ENCODE measurements at places on chromosomes 5 and 9.
A peak's percentile ranks its signal among the peaks of the same experiment; 100 is the strongest.

DNA sequence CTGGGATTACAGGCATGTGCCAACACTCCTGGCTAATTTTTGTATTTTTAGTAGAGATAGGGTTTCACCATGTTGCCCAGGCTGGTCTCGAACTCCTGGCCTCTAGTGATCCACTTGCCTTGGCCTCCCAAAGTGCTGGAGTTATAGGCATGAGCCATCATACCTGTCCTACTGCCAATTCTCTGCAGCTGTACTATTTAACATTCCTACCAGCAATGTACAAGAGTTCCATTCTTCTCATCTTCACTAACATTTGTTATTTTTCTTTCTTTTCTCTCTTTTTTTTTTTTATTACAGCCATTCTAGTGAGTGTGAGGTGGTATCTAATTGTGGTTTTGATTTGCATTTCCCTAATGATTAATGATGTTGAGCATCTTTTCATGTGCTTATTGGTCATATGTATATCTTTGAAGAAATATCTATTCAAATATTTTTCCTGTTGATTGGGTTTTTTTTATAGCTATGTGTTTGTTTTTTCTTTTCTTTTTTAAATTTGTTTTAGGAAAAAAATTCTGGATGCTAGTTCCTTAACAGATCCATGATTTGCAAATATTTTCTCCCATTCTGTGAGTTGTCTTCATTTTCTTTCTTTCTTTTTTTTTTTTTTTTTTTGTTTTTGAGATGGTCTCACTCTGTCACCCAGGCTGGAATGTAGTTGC lies 17.4 kb downstream of the ANKHD1 start:
- no peak for DNase-seq

DNA sequence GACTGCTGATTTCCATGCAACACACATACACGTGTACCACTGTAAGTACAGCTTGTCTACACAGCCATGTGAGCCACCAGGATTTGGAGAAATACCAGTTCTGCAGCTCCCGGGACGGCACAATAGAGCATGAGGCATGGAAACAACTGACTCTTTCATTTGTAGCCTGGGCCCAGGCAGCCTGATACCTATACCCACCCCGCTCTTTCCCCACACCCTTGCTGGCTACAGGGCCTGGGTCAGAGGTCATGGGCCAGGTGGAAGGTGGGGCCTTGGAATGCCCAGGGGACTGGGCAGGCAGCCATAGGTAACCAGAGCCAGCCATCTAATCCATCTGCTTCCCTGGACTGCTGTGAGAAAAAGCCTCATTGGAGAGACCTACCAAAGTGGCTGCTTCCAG lies 39.0 kb upstream of the ZSWIM6 start:
- no peak for DNase-seq

DNA sequence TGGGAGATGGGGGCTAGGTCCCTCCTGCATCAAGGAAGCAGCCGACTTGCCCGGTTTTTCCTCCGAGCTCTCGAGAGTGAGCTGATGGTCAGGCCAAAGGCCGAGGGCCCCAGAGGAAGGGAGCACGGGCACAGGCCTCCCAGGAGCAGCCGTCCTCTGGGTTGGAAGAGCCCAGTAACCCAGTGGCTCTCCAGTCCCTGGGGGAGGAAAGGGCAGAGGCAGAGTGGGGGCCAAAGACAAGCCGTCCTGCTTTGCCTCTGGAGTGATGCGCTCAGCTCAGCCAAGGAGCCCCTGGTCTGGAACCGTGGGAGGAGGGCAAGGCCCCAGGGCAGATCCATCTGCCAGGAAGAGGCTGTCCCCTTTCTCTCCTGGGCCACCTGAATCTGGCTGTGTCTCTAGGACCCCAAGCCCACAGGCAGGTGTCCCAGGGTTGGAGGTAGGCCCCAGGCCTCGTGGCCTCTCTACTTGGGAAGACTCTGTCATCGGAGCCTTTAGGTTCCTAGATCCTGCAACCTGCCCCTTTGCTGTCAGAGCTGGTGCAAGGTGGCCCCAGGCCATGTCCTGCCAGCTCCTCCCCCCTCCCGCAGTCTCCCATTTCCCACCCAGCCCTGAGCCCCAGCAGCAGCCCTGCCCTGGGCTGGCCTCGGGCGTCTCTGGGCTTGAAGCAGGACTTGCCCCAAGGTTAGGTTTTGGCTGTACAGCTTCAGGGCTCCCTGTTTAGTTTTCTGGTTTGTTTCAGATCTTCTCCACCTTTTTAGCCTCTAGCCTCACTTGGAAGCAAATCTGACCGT lies 224.1 kb downstream of the CACNA1B start:
- DNase-seq = no peak

DNA sequence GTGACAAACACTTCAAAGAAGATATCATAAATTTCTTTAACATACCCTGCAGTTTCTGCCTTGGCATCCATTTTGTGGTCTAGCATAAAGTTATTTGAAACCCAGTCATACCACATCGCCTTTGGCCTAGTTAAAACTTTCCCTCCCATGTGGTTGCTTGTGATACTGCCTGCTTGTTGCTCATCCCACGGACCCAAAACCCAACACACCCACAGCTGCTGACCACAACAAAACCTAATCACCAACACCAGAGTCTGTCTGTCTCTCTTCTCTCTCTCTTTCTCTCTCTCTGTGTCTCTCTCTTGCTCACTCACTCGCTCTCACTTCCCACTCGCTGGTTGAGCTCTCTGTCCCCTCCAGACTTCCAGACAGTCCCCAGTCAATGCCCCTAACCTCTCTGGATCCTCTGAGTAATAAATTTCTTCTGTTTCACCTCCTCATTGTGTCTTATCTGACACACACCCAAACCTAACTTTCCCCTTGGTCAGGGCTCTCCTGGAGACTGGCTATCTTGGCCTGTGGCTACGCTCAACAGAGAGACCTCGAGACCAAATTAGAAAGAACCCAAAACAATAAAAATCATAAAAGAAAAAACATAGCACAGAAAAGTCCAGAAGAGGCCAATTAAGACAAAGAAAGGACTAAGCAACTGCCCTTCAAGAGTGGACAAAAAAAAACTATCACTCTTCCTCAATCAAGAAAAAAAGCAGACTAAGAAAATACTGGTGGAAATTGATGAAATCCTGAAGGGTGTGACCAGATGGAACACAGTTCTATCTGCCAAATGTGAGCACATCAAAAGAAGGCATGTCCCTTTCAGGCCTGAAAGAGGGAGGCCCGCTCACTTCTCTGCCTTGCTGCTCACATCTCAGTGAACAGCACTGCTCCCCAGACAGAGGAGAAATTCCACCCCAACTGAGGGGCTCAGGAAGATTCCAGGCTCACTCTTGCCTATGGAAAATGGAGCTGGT lies 41.5 kb downstream of the TTLL11 start:
- DNase-seq = no peak

DNA sequence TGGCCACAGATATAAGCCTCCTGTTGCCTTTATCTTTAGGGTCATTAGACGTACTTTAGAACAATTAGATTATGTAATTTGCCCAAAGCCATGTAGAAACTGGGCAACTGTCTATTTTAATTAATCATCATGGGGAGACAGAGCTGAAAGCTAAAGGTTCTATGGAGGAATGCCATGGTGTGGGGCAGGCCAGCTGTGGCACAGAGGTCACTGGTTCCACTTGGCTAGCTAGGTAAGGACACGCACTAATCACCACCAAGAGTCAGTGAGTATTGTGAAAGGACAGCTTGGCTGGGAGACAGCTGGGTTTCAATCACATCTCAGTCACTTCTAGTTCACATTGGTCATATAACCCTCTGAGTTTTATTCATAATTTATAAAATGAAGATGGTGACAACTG lies 81.7 kb downstream of the HMHB1 start:
- DNase-seq = no peak

- DNase-seq = no peak
These were observed 209.0 kb downstream of the CSNK1G3 start for GRCh38 chr5:123720955-123721354.

DNA sequence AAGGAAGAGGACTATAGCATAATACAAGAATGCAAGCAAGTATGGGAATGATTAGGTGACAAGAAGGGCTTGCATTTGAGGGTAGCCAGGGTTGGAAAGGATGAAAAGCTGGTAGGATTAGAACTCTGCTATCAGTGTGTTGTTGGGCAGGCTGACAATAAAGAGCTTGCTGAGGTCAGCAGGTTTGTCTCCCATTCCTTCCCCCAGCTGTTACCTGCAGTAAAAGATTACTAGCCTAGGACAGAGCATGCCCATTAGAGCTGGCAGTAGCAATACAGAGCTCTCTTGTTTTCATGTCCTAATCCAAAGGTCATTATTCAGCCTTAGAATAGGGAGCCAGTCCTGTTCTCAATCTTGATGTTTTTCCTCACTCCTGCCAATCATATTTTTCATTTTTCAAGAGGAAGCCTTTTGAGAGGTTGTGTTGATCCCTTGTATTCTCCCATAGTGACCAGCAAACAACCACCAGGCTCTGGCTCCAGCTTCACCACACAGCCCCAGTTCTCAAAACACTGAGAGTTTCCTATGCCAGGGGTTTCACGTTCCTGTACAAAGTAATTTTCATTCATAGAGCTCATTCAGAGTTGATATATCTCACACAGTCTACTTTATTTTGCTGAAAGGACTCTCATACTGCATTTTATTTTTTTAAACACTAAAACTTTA lies 71.7 kb downstream of the OR2K2 start:
- DNase-seq = no peak

DNA sequence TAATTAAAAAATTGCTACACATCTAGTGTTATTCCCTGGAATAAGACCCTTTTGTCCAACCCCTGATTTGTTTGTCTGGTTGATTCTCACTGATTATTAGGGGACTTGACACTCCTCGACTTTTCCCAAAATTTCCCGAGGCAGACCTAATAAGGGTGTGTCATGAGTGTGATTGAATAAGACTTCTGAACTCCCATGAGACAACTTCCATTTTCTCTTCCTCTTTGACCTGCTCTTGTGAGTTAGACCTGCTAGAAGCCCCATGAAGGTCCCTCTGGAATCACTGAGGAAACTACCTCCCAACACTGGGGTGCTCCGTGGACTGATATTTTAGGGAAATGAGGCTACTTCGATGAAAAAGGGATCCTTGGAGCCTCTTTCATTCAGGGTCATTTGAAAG lies 83.4 kb downstream of the MUSK start:
- peak; percentile 37 for DNase-seq

All from suppressor macrophage treated with lipopolysaccharide for 4 hours (primary cell).